ENCODE measurements at places on chromosomes 4 and X.

GRCh38 chrX:41234962-41235361 lies 99.0 kb upstream of the DDX3X start:
- DNase-seq = no peak

GRCh38 chrX:46929439-46930261 lies 17.4 kb downstream of the JADE3 start:
- no peak for DNase-seq

GRCh38 chrX:144716187-144716586 lies 531.1 kb upstream of the SPANXN1 start:
- DNase-seq = no peak

- no peak for DNase-seq
Observed at GRCh38 chr4:20217521-20217920, 34.2 kb upstream of the SLIT2 start.

DNA sequence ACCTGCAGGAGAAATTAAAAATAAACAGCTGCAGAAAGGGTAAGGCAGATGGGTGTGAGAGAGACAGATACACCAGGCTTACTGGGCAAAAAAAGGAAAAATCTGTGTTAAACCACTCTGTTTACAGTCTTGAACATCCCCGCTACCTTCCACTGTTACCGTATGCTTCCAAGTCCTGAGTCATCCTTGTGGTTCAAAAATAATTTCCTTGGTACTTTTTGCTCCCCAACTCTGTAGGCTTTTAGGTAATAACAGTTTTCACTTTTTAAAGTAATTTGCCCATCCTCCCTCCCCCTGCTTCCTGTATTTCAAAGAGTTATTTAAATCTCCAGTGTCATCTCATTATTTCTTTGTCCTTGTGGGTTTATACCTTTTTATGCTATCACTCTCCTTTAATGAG lies 210.1 kb upstream of the FAT4 start:
- no peak for DNase-seq

- no peak for DNase-seq
Observed at GRCh38 chrX:23369027-23369426, 34.4 kb downstream of the PTCHD1 start.

DNA sequence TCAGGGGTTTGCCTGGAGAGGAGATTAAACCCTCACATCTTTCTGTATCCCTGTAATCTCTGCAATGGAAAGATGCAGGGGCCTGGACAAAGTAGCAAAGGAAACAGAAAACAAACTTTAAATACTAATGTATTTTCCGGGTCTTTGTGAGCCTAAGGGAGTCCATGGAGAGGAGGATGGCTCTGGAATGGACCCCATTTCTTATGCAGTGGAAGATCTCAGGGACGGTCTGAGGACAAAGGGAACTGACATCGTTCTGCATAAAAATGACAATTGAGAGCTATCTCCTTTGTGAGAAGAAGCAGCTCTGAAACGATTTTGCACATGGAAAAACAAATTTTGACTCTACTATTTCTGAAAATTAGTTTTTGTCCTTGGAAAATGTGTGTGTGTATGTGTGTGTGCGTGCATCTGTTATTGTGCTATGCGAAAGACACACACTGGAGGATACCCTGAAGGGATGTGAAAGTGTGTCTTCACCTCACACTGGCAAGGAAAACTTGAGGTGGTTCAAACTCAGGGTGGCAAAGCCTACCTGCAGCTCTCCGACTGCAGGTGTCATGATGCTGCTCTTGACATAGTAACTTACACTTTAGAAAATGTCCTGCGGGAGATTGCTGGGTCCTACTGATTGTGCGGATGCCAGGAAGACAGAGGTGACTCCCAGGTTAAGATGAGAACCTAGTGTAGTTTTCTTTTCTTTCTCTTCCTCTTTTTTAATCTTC lies 126.4 kb upstream of the JADE1 start:
- no peak for DNase-seq

DNA sequence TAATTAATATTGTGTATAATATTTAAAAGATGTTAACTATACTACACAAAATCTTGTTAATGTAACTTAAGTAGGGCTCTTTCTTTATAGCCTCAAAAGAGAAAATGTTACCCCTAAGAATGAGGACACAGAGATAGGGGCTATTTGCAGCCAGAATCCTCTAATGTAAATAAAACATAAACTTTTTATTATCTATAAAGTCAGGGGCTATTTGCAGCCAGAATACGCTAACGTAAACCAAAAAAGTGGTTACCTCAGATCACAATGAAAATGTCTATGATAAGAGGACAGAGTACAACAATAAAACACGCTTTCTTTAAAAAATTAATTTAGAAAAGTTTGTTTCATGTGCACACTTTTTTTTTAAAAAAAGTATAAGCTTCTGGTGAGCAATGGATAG lies 229.9 kb upstream of the PITX2 start:
- no peak for DNase-seq

DNA sequence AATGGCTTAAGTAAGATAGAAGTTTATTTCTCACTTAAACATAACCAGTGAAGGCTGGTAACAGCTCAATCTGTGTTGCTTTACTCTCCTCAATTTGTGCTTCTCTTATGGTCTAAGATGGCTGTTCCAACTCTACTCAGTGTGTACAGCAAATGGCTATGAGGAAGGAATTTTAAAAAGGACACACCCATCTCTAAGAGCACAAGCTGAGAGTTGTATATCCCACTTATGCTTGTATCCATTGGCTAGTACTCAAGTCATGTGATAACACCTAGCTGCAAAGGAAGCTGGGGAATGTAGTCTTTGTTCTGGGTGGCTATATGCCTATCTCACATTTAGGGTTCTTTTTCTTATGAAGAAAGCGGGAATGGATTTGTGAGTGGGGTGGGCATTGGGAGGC lies 63.3 kb downstream of the GPAT3 start:
- no peak for DNase-seq

DNA sequence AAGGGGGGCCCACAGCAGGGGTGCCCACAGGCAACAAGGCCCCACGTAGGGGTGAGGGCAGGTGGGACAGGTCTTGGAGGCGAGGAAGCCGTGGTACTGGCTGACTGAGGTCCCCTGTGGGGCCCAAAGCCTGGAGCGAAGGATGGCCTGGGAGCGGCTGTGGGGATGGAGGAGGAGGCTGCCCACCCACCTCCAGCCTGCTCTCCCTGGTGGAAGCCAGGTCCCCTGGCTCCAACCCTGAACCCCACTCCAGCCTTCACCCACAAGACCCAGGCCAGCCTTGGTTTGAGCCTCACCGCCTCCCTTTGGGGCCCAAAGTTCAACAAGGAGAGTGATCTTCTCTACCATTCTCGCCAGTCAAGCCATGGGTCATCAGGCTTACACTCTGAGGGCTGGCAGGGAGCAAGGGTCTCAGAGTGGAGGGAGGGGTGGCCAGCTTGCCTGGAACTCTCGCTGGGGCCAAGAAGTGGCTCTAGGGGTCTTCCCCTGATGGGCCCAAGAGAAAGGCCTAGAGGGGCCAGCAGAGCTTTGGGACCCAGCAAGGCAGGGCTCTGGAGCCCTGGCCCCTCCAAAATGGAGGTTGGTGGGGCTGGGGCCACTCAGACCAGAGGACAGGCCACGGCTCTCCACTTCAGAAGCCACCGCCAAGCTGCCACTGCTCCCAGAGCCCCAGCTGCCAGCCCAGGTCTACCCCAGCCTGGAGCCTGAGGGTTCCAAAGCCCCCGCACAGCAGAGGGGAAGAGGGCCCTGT lies 5.0 kb downstream of the PNCK start:
- DNase-seq = no peak

DNA sequence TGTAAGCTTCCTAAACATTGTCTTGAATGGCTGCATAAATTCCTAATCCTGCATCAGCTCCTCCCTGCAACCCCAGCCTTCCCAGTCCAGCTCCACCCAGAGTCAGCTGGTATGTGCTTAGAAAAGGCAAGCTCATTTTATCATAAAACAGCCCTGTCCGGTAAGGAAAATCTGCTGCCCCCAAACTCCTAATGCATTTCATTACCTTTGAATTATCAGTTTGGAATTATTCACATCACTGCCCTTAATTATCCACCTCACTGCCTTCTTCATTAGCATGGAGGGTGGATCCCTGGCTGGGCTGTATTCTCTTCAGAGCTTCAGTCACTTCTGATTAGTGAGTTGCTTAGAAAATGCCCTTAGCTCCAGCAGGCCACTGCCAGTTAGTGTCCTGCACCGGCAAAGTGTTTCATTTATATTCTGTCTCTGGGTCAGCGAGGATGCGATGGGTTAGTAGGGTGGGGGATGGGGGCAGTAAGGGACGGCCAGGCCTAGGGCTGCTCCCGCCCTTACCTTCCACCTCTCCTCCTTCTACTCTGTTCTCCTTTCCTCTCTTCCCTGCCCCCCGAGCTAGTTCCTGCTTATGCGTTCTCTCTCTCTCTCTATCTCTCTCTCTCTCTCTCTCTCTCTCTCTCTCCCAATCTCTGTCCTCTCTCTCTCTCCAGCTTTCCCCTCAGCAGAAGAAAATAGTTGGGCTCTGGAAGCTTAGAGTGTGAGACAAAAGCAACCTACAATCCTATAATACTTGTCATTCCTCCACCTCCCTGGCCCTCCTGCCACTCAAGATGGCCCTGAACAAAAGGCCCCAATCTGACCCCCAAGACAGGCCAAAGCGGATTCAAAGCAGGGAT lies 174.8 kb upstream of the KLF3 start:
- no peak for DNase-seq

DNA sequence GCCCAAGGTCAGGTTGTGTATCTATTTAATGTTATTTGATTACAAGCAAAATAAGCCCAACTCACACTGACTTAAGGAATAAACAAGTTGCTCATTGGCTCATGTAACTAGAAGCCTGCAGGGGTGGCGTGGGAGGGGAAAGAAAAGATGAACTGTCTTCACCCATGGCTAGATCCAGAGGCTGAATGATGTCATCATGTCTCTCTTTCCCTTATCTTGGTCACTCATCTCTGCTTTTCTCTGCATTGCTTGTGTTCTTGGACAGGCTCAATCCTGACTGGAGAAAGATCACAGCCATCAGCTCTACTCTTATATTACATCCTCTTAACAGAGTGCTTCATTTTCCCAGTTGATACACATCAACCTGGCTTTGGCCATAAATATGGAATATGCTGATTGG lies 290.0 kb upstream of the DIAPH2 start:
- DNase-seq = no peak

- DNase-seq = no peak
Observed at GRCh38 chrX:13419276-13419675, 99.4 kb upstream of the ATXN3L start.

DNA sequence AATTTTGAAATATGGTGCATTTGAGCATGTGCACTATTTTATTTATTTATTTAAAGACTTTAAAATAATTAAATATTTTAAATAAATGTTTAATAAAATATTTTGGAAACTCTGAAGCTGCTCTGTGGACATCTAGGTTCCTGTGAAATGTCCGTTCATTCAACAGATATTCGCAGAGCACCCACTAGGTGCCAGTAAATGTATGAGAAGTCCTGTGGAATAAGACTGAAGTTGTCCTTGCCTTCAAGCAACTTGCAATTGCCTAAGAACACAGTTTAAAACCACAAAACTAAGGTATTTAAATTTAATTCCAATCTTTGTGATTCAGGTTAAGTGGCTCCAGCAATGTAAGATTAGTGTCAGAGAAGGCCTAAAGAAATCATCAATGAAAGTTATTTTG lies 306.7 kb downstream of the GBA3 start:
- DNase-seq = no peak

DNA sequence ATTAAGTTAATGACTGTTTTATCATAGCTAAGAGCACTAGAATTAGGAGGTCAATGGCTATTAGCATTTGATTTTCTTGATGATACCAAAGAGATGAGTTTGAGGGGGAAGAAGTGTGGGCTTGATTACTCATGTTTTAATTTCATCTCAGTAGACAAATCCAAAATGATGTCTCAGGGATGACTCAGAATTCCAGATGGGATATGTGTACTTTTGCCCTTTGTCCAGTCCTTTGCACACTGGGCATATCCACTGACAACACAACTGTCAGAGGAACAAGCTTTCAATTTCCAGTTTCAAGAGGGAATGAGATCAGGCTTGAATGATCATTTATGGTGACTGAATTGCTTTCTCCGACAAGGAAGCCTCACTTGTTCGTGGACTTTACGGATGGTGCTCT lies 325.3 kb upstream of the FTHL17 start:
- DNase-seq = no peak

Measured in heart left ventricle (tissue), 16 donors.